SIG-M5 (cell line): ENCODE measurements at places on chromosomes 7 and 10.

GRCh38 chr7:129616530-129616929 lies 5.0 kb downstream of the NRF1 start:
- DNase-seq, result no peak

GRCh38 chr7:74175340-74175739 lies 1.2 kb downstream of the EIF4H start:
- no peak for DNase-seq

GRCh38 chr7:43656997-43657396 lies 72.3 kb downstream of the COA1 start:
- DNase-seq, result no peak

DNA sequence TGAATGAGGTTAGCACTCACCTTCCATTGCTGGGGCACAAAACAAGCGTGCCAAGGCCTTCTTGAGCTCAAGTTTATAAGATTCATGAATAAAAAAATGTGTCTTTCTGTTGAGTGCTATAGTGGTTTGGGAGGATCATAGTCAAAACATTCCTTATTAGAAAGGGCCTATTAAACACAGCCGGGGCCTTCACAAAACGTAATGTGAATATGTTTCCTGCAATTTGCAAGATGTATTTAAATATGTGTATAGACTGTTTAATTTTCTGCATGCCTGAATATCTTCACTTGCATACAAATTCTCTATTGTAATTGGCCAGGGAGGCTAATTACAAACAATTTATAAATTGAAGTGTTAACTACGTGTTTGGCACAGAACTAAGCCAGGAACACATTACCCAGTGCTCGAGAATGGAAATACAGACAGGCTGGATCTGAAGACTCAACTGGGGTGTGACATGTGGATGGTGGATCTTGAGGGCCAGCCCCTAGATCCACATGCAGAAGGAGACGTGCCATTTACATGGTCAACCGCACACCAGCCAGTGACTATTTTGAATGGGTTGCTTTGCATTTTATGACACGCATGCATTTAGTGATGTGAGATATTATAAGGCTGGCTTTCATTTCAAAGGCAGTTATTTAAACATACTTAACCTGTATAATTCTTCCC lies 31.3 kb downstream of the LYZL2 start:
- no peak for DNase-seq

- DNase-seq, result no peak
These were observed 93.9 kb downstream of the FAM53B start for GRCh38 chr10:124650263-124650662.
